ENCODE measurements at places on chromosomes 1 and 21. TPM values are rescaled to one million over a fixed set of nuclear protein-coding genes. Genes with fewer than 3 reads are reported as not detected.

Gene AMY1A
- not detected for total RNA-seq

GRCh38 chr1:203282720-203283542 lies 22.4 kb upstream of the BTG2 start:
- DNase-seq, result peak; percentile 67

GRCh38 chr1:169060919-169061639 lies 45.4 kb upstream of the ATP1B1 start:
- peak; percentile 93 for DNase-seq

Gene NCF2
- 5.5 TPM for total RNA-seq

Gene MYOM3
- total RNA-seq, result 302 TPM

DNA sequence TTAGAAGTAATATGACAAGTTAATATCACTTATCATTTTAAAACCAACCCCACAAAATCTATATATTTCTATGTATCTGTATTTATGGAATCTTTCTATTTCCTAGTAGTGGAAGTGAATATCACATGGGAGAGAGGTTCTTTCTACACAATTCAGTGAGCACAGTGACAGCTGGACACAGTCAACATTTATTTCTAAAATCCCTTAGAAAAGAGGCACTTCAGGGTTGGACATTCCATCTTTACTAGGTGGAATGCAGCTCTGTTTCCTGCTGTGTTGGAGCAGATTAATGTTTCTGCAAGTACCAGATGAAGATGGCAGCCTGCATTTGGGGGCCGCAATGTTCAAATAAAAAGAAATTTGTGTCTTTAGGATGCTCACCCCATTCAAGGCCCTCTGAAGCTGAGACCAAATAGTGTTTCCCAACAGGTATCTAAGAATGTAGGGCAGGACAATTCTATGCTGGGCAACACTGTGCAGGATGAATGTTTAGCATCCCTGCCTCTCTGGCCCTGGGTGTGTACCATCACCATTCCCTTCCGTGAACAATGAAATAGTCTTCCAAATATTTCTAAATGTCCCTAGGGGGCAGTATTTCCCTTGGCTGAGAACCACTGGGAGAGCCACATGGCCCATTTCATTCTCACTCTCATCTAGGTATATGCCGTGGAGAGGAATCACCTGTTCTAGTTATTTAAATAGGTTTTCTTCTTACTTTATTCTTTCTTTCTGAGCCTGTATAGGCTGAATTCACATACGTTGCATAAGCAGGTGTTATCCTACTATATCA lies 394.8 kb downstream of the PRDM2 start:
- no peak for DNase-seq

DNA sequence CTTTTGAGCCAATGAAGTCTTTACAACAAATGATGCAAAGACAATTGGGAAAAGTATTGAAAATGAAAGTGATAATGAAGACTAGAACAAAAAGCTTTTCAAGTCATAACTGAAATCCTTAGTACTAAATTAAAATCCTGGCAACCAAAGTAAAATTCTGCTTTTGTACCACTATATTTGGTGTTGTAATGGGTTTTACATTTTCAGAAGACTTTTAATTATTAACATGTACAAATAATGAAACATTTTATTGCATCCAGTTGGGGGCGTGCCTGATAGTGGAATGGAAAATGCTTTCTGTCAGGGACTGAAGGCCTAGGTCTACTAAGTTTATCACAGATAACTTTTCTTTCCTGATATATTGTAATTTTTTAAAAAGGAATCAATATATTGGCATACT lies 89.4 kb downstream of the SDCCAG8 start:
- DNase-seq, result peak; percentile 18

DNA sequence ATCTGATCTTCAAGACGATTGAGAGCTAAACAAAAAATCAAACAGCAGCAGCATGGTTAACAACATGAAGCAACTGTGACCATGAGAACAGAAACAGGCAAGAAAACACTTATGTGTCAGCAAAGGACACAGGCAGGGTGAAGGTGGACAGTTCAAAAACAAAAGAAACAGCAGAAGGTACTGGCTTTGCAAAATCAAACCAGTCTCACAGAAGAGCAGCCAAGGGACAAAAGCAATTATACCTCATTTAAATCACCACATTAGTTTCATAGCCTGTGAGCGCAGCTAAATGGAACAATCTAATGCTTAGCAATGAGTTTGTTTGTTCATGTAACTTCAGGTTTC lies 59.1 kb downstream of the CAPN2 start:
- DNase-seq, result no peak

- no peak for DNase-seq
These were observed 144.1 kb upstream of the AJAP1 start for GRCh38 chr1:4510276-4510691.

Gene IVL
- total RNA-seq, result not detected

GRCh38 chr1:2826316-2826715 lies 24.8 kb upstream of the TTC34 start:
- DNase-seq, result no peak

Gene ZNF648
- 0.04 TPM for total RNA-seq

Gene TFB2M
- 10.0 TPM for total RNA-seq

DNA sequence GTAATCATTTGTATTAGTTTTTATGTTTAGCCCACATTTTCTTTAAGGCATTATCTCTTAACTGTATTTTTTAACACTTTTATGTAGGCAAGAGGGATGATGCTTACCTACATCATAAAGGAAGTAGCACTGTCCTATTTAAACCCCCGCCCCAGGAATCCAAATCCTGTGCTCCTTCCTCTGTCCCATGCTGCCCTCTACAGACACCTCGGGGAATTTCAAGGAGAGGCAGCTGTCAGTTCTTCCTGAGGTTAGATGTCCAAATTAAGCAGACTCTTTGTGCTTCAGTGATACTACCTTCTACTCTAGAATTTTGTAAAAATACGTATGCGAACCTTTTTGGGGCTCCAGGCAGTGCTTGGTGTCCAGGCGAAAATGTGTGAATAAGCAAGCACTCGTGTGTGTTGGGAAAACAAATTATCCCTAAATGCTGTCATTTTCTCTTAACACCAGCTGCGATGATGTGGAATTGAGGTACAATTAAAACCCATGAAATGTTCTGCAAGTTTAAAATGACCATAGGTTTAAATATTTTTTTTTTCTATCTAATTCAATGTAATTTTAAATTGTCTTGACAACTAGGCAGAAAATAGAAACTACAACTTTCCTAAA lies 19.2 kb downstream of the CRCT1 start:
- no peak for DNase-seq

- no peak for DNase-seq
These were observed 8.0 kb downstream of the ARHGEF16 start for GRCh38 chr1:3462356-3463012.

- no peak for DNase-seq
These were observed 56.8 kb upstream of the PPIH start for GRCh38 chr1:42601472-42601871.

Gene DIPK1A
- 5.9 TPM for total RNA-seq

- no peak for DNase-seq
These were observed 122.0 kb downstream of the IGSF21 start for GRCh38 chr1:18229625-18230024.

DNA sequence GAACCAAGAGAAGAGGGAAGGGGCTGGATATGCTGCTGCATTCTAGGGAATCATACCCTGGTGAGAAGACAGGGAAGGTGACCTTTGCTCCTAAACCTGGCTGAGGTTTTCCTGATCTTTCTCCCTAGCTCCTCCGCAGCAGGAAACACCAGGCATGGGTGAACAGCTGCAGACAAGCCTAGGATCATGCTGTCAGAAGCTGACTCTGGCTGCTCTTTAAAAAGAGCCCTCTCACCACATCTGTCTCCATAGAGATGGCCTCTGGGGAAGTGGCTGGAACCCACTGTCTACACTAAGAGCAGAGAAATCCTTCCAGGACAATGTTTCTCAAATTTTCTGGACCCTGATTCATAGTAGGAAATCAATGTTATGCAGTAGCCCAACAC lies 57.6 kb downstream of the CD34 start:
- peak; percentile 71 for DNase-seq

DNA sequence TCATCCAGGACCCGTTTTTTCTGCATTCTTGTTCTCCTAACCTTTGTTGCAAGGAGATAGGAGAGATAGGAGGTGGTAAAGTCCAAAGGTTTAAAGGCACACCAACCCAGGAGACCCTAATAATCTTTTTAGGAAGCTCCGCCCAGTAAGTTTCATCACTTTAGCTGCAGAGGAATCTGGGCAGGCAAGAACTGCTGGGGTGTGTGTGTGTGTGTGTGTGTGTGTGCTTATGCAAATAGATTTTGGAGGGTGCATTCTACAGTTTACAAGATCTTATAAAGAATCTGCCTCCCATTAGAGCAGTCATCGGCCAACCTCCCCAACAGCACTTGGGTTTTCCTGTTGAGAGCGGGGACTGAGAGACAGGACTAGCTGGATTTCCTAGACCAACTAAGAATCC lies 3.9 kb upstream of the IL10 start:
- no peak for DNase-seq

- peak; percentile 27 for DNase-seq
These were observed 510.4 kb upstream of the ADAMTS5 start for GRCh38 chr21:27477296-27477695.

DNA sequence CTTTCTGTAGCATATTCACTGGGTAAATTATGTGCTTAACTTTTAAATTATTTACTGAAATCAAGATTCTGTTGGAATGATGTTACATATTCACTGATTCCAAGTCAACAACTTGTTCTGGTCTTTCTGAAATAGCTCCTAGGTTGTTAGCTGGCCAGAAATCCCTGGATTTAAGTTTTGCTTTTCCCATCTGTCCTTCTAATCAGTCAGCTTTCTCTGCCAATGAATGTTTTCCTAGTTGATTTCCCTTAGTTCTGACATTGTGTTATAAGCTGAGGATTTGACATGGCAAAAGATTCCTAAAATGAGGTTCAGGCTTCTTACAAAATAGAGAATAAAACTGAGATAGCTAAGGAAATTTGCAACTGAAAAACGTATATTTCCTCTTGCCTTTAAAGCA lies 1479.6 kb downstream of the MRPL39 start:
- DNase-seq, result peak; percentile 68

DNA sequence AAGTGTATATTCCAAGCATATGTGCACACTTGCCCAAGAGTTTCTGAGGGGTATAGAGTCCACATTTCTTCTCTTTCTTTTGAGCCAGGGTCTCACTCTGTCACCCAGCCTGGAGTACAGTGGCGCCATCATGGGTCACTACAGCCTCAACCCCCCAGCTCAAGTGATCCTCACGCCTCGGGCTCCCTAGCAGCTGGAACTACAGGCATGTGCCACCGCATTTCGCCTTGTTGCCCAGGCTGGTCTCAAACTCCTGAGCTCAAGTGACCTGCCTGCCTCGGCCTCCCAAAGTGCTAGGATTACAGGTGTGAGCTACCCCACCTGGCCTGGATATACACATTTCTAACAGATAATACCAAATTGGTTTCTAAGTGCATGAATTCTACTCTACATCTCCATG lies 17.1 kb upstream of the SRP9 start:
- DNase-seq, result no peak

DNA sequence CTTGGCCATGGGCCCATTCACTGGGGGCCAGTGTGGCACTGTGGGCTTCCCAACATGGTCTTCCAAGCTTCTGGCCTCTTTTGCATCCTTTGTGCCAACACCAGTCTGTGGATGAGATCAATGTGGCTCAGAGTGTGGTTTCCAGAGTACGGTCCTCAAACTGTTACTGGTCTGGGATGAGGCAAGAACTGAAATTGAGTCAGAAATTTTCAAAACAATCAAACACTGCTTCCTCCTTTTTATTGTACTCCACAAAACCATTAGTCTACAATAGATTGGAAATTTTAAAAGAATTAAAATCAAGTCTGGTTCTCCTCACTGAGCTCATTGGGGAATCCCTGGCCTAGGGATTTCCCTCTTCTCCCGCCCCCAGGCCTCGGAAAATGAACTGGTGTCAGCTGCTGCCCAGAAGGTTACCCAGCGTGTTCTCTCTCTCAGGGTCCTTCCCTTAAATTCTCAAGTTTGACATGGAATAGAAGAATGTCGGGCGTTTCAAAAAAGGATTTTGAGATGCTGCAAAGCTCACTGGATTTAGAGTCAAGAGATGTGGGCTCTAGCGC lies 222.0 kb downstream of the SDCCAG8 start:
- DNase-seq, result no peak

Data from muscle of leg (tissue), 16 donors.